ENCODE measurements at places on chromosomes 2 and 18.

- DNase-seq: no peak
Measured at GRCh38 chr18:32776561-32776960, 3.7 kb upstream of the KLHL14 start.

- DNase-seq: no peak
Measured at GRCh38 chr18:8890957-8891464, 185.7 kb downstream of the MTCL1 start.

GRCh38 chr2:239309398-239310245 is 91.2 kb downstream of the HDAC4 start:
- DNase-seq: peak; percentile 0

GRCh38 chr2:43493954-43494353 is 101.9 kb downstream of the THADA start:
- no peak for DNase-seq

- DNase-seq: no peak
Measured at GRCh38 chr2:13046557-13047165, 329.9 kb downstream of the TRIB2 start.

DNA sequence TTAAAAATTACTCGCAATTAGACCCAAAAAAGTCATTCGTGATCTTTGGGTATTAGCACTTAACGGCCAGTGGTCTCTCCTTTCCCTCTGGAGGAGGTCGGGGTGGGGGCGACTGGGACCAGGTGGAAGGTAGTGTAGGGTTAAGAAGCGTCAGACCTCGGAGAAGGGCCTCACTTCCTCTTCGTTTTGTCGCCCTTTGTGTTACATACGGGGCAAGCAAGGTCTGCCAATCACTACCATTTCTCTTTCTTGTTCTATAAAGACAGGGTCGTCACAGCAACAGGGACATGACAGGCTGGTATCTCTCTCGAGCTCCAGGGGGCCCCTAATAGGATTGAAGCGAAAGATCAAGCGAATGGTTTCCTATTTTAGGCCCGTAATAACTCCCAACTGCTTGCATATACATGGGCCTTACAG is 136.6 kb downstream of the INSIG2 start:
- no peak for DNase-seq

- no peak for DNase-seq
Measured at GRCh38 chr2:134336352-134336751, 82.5 kb downstream of the MGAT5 start.

DNA sequence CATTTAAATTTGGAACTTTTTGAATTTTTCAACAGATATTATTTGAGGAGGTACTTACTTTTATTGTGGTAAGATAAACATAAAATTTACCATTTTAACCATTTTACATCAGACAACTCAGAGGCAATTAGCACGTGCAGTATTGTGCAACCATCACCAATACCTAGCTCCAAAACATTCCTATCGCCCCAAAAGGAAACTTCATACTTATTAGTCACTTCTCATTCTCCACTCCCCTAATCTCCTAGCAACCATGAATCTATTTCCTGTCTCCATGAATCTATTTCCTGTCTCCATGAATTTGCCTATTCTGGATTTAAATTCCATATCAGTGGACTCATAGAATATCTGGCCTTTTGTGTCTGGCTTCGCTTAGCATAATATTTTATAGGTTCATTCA is 69.9 kb upstream of the FAM136A start:
- no peak for DNase-seq

DNA sequence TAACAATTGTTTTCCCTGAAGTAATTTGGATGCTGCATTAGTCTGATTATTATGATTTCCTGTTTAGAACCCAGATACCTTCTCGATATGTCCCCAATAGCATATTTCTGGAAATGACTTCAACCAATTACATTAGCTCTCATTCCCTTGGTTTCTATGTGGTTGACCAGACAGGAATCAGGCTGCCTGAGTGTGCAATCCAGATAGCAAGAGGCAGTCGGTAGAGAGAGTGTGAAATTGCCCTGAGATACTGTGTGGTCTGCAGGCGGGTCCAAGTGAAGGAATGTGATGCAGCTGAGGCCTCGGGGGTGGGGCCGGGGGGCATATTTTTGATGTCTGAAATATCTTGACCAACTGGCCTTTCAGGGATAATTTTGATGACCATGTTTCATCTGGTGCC is 143.9 kb upstream of the ITGA6 start:
- DNase-seq: no peak

GRCh38 chr2:216315802-216316603 is 56.3 kb downstream of the MARCHF4 start:
- no peak for DNase-seq

GRCh38 chr2:54208364-54209240 is 47.4 kb downstream of the TSPYL6 start:
- DNase-seq: no peak

GRCh38 chr2:23751747-23752265 is 175.1 kb downstream of the ATAD2B start:
- no peak for DNase-seq

DNA sequence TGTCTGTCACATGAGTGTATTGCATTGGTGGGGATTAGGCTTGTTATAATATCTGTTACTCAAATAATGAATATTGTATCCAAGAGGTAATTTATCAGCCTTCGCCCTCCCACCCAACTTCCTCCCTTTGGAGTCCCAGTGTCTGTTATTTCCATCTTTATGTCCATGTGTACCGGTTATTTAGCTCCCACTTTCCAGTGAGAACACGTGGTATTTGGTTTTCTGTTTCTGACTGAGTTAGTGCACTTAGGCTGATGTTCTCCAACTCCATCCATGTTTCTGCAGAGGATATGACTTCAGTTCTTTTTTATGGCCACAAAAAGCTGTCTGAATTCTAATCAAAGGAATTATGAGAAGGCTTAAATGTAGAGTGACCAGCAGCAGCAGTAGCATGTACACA is 104.0 kb upstream of the ARHGAP28 start:
- DNase-seq: no peak

GRCh38 chr2:229725716-229726574 is 11.6 kb upstream of the DNER start:
- no peak for DNase-seq

GRCh38 chr2:240946654-240947053 is 40.5 kb downstream of the CROCC2 start:
- DNase-seq: peak; percentile 19

- no peak for DNase-seq
Measured at GRCh38 chr2:97750017-97750416, 36.6 kb downstream of the ZAP70 start.

DNA sequence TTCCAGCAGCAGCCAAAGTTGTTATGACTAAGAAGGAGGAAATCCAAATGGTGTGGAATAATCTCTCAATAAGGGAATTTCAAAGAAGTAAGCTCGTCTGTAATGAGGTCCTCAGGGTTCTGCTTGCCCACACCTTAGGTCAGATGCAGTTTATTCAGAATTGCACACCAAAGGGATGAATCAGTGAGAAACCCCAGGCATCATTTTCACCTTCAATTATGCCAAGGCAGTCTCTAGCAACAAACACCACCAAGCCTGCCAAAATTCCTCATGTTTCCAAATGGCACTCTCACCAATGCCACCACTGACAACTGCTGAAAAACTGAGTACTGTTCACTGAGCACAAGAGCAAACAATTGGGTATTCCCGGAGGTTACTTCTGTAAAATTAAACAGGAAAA is 43.6 kb downstream of the KCNG3 start:
- DNase-seq: no peak

DNA sequence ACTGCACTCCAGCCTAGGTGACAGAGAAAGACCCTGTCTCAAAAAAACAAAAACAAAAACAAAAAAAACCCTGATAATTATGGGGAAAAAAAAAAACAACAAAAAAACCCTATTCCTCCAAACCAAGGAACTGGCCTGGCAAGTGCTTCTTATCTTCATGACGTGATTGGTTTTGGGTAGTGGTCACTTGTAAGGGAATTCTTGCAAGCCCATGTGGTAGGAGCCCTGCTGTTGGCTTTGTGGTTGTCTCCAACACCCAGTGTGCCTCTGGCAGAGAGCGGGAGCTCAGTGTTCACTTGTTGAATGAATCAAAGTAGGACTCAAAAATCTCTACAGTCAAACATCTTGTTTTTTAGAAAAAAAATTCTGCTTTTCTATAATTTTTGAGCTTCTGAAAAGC is 6.0 kb downstream of the GALM start:
- no peak for DNase-seq

- DNase-seq: peak; percentile 12
Measured at GRCh38 chr2:70767079-70767698, 811 bp downstream of the ADD2 start.

DNA sequence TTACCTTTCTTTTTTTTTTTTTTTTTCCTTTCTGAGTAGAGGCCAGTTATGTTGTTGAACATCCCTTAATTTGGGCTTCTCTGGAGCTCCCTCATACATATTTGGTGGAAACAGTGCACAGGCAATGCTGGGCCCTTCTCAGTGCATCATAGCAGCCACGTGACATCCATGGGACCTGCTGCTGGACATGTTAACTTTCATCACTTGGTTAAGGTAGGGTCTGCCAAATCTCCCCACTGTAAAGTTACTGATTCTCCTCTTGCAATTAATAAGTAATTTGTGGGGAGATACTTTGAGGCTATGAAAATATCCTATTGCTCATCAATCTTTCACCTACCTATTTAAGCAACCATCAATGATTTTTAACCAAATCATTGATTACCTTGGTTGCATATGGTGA is 211.5 kb upstream of the LYPD1 start:
- DNase-seq: no peak

GRCh38 chr2:138275292-138275690 is 226.3 kb upstream of the SPOPL start:
- no peak for DNase-seq

GRCh38 chr18:4134700-4135099 is 320.4 kb downstream of the DLGAP1 start:
- no peak for DNase-seq

DNA sequence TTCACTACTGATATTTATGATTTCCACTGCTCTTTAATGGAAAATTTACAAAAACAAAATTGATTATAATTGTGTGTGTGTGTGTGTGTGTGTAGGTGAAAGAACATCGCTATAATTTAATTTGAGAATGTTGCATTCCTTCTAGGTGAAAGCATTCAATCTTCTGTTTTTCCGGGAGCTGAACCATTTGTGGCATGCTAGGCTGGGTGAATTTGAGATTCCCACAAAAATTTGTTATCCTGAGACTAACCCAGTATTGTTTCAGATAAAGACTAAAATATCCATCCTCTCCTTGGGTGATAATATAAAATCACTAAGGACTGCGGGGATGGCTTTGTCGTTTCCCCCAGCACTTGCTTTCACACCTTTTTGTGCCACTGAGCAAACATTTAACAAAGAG is 911.2 kb upstream of the PIK3C3 start:
- DNase-seq: no peak

DNA sequence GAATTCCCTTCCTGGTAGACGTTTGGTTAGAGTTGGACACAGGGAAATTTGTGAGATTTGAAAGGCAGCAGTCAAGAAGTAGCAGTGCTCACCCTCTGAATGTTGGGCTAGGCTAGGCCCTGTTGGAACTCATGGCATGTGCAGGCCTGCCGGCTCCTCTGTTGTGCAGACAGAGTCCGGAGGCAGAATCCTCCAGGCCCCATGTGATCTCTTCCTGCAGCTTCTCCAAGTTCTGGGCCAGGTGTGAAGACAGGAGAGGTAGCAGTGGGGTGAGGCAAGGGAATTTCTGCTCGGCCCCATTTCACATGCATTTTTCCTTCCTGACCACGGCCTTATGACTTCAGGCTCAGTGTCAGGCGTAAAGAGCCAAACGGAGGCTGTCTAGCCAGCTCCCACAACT is 36.9 kb upstream of the RAB31 start:
- DNase-seq: no peak

DNA sequence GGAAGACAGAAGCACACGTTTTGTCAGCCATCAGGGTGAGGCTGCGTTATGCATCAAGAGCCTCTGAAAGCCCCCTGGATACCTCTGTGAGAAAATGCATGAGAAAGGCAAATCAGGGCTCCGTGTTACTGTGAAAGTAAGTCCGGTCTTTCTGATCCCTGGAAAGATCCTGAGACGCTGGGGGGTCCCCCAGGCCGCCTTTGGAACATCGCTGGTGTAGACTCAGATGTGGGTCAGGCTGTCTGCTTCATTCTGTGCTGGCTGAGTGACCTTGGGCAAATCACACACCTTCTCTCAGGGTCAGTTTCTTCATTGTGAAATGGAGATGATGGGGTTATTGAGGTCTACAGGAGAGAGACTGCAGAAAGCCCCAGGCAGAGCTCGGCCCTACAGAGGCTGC is 42.0 kb upstream of the HS6ST1 start:
- DNase-seq: no peak

DNA sequence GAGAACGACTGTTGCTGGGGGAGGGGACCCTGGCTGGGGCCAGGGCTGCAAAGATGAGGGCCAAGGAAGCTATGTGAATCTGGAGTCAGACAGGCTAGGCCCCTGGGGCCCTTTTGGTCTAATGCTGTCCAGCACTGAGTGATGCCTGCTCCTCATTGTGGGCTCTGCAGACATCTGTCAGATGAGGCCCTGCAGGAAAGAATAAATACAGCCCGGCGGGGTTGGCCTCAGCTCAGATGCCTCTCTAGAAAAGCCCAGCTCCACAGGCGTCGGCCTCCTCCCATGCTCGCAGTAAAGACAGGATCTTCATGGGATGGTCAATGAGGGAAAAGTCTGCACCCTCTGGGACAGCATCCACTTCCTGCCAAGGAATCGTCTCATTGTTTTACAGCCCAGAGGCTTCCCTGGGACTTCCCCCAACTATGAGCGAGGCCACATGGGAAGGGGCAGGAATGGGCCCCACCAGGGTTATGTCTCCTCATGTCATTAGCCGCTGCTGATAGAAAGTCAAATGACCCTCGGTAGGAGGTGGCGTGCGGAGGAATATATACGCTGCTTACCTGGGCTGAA is 125.8 kb upstream of the GLI2 start:
- no peak for DNase-seq

- peak; percentile 74 for DNase-seq
Measured at GRCh38 chr2:97718051-97718882, 4.9 kb downstream of the ZAP70 start.

DNA sequence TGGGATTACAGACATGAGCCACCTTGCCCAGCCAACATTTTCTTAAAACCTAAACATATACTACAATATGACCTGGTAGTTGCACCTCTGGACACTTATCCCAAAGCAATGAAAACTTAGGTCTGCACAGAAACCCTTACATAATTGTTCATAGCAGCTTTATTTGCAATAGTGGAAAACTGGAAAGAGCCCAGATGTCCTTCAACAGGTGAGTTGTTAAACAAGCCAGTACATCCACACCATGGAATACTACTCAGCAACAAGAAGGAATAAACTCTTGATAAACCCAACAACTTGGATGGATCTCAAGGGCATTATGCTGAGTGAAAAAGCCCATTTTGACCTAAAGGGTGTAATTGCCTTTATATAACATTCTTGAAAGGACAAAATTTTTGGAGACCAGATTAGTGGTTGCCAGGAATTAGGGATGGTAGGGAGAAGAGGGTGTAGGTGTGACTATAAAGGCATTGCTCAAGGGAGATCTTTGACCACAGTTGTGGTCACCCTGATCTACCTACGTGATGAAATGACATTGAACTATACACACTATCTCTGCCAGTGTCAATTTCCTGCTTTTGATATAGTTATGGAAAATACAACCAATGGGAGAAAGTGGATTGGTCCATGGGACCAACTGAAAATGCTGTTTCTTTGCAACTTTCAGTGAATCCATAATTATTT is 11.9 kb upstream of the AMMECR1L start:
- no peak for DNase-seq

All from naive thymus-derived CD4-positive, alpha-beta T cell (primary cell).